ENCODE measurements at places on chromosomes 7 and 10.

- DNase-seq: no peak
These were observed 13.7 kb upstream of the SEMA3C start for GRCh38 chr7:80932536-80932935.

DNA sequence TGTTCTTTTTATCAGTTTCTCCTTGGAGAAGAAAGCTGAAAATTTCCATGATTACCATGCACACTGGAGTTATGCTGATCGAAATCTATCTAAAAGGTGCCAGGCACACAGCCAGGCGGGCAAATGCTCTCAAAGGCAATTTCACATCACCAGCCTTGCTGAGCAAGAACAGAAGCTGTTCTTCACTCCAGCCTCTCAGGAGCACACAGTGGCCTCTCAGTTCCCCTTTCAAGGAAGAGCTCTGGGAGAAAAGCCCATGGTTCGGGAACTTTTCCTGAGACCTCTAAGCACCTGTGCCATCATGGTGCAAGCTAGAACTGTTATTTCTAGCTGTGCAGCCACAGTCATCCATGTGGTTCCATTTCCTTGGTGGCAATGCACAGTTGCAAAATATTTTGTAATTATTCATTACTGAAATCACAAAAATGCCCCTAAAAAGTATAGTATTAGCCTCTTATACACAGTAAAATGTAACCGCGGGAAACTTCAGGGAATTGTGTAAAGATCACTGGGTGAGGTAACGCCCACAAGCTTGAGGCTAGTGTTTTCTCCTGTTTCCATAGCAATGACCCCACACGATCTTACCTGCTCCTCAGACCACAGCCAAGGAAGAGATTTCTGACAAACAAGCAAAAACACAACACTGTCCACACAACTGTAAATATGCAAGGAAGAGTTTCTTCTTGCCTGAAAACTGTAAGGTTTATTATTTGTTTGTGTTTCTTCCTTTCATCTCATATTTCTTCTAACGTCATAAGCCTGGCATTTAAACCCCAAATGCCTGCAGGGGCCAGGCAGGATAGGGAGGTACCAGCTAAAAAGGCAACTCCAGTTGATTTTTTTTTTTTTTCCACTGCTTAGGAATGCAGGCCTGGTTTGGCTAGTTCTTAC is 121.2 kb downstream of the FAM107B start:
- DNase-seq: no peak

DNA sequence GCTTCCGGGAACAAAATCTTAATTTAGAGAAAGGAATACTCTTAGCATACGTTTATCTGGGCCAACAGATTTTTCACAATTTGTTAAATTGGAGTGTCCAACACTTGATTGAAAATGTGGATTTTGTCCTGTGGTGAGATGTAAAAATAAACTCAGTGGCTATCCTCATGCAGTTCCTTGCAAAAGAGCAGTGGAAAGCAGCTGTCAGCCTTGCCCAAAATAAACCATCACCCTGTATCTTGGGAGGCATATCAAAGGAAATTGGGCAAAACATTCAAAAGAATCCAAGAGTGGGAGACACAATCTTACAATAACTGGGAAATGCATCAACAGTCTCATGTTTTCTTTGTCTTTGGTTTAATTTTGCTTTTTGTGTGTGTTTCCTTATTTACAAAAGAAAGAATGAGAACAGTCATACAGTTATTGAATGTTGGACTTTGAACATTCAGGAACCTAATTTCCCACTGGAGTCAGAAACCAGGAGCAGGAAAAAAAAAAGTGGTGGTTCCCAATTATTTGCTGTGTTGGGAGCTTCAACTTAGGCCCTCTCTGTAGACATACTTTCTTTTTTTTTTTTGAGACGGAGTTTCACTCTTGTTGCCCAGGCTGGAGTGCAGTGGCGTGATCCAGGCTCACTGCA is 44.4 kb upstream of the DGKI start:
- DNase-seq: no peak

GRCh38 chr10:50917486-50917885 is 32.1 kb upstream of the A1CF start:
- DNase-seq: no peak

- DNase-seq: no peak
These were observed 447.4 kb downstream of the XPNPEP1 start for GRCh38 chr10:109475711-109476421.

DNA sequence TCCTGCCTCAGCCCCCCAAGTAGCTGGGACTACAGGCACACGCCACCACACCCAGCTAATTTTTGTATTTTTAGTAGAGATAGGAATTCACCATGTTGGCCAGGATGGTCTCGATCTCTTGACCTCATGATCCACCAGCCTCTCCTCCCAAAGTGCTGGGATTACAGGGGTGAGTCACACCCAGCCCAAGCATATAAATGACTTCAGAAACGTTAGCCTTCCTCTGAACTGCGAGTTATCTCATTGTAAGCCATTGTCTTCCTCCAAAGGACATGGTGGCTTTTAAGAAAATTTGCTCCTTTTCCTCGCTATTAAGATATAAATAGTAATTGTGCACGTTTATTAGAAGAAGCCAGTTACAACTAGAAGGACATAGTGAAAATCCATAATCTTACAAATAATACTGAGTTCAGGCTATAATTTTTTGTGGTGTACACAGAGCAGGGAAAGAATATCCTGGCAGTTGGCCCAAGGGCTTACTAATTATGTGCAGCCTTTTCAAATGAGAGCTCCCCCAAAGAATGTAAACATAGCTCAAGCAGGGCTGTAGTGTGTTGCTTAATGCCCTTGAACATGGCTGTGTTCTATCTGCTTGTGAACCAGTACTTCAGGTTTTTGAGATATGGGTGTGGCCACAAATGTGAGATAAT is 495.8 kb downstream of the PARD3 start:
- DNase-seq: no peak

- DNase-seq: no peak
These were observed 72.2 kb upstream of the PDK4 start for GRCh38 chr7:95668504-95669018.

- no peak for DNase-seq
These were observed 29.3 kb downstream of the ARL4A start for GRCh38 chr7:12716722-12717121.

- no peak for DNase-seq
These were observed 30.6 kb downstream of the CFAP46 start for GRCh38 chr10:132911786-132912097.

GRCh38 chr10:93369588-93370164 is 112.5 kb downstream of the MYOF start:
- DNase-seq: no peak

DNA sequence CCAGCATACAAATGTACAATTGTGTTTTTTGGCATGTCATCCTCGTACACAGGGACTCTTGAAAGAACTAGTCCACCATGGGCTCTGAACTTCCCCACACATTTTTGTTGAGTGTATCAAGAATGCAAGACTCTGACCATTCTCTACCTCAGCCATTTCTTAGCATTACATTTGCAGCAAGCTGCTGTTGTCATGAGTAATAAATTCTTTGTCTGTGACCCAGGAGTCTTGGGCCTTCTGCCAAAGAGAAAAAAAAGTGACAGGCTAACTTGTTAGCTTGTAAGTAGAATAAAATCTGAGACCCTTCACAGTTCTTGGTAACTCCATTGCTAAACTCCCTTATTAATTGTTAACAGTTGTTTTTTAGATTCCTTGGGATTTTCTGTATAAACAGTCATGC is 542.3 kb upstream of the MBL2 start:
- no peak for DNase-seq

DNA sequence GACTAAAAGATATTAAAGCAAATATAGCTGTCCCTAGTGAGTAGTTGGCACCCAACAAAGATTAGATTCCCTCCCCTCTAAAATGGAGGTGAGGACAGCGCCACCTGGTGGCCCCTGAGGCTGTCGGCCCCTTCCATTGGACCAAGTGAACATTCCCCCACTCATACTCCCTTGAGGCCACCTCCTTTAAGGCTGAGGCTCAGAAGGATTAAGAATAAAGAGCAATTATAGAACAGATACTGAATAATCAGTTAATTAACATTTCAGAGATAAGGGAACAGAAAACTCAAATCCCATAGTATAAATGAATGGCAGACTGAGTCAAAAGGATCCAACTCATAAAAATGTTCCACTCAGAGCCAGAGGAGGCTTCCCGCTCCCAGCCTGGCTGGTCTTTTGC is 130.4 kb upstream of the GHITM start:
- peak; percentile 30 for DNase-seq

DNA sequence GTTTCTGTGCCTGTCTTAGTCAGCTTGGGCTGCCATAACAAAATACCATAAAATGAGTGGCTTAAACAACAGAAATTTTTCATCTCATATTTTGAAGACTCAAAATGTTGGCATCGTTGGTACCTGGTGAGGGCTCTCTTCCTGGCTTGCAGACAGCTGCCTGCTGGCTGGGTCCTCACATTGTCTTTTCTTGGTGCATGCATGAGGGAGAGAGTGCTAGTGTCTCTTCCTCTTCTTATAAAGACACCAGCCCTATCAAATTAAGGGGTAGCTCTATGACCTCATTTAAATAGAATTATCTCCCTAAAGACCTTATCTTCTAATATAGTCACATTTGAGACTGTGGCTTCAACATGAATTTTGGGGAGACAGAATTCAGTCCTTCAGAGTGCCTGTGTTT is 39.9 kb downstream of the ST8SIA6 start:
- no peak for DNase-seq

- no peak for DNase-seq
These were observed 186.4 kb downstream of the DKK1 start for GRCh38 chr10:52500476-52500875.

DNA sequence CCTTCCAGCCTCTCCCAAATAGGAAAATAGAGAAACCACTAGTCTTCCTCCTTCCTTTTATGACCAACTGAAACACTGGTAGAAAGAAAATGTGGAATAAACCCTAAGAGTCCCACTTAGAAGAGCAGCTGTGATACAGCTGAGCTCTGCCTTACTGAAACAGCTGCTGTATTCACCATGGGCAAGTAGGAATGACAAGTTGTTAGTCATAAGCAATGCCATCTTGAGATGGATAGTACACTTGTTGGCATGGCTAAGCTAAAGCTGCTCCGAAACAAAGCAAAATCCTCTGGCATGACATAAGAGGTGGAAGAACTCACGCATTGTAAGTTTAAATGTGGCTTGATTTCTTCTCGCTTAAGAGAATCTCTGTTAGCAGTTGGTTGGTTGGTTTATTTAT is 48.3 kb upstream of the TMEM236 start:
- DNase-seq: no peak

DNA sequence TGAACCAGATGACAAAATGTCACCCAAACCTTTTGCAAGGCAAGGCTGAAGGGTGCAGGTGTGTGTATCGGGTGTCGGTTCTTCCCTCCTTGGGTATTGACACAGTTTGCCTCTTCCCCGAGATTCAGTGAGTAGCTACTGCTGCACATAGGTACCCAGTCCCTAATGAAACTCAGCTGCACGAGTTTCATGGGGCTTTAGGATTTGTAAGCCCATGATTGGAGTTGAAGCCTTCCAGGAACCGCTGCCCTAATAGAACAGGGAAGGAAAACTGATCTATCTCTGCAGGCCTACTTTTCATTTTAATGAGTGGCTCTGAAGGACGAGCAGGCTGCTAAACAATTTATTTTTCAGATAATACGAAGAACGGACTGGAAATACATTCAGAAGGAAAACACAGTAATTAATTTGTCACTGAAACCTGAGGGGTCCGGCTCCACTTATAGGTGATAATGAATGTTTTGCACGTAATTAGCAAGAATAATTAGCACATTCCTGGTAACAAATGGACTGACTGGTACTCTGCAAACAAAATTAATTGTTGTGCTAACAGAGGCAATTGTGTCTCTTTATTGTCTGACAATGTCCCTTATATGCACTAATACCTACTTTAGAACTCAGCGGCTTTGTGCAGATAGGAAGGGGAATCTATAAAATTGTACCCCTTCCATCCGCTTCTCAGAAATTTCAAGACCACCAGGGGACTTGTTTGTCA is 49.6 kb upstream of the FZD8 start:
- no peak for DNase-seq

DNA sequence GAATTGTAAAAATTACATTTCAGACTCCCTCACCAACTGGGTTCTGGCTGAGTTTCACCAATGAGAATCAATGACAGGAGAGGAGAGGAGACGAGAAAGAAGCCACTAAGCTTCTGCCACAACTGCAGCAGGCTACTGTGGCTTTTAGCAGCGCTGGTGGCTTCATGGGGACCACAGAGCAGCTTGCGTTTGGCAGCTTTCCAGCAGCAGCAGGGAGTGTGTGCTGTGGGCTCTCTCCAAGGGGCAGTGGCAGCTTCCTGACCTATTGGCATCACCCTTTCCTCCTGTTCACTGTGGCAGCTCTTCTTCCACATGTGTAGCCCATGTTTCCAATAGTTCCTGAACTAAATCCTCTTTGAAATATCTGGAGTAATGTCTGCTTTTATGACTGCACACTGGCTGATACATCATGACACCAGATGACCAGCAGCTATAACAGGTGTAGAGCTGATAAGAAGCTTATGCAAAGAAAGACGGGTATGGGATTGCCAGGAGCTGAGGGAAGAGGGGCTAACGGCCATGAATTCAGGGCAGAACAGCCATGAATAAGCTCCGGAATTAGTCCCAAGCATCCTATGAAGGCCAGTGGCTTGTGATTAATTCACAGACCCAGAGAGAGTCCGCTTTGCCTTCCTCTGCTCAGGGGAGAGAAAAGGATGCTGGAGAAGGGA is 46.8 kb downstream of the KCNH2 start:
- peak; percentile 29 for DNase-seq

DNA sequence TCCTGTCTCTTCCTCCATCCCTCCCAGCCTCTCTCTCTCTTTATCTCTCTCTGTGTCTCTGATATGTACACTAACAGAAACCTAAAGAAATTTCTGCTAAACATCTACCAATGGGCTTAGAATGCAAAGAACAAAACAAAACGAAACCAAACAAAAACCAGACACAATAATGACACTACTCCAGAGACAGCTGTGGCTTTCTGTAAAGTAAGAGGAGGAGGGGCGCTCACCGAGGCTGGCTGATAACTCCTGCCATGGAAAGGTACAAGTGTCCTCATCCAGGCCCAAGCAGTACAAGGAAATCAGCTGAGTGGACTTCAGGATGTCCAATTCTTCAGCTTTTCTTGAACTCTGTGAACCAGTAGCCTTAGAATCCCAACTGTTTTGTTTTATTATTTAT is 70.4 kb upstream of the FZD8 start:
- DNase-seq: no peak

DNA sequence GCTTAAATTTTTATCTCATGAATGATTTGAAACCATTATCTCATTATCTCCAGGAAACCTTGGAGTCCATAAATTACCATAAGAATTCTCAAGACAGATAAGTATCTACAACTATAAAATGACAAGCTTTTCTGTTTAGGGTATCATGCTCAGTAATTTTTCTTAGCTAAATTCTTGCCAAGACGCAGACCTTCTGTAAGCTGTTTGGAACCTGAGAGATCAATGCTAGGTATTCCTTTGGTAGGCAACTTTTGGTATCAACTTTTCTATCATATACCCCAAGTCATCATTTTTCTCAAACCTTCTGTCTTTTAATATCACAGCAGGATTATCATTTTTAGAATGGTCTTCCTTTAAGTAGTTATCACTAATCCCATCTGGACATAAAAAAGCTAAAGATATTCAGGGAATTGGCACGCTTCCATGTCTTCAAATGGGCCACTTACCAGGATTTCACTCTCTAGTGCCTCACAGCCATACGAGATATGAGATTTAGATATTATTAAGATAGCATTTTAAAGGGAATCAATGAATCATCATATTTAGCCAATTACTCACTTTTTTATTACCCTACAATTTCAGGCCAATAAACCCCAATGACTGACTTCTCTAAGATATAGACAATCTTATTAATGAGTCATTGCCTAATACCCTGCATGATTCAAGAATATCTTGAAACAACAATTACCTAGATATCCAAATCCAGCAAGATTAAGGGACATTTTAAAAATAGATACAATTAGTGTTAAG is 544.1 kb downstream of the HTR7 start:
- no peak for DNase-seq

Data from hematopoietic multipotent progenitor cell treated with erythropoietin and hydrocortisone succinate and interleukin-3 and kit ligand, for 15 days (in vitro differentiated cells).